ENCODE measurements at places on chromosomes 7 and 10. TPM values are rescaled to one million over a fixed set of nuclear protein-coding genes. Genes with fewer than 3 reads are reported as not detected.

DNA sequence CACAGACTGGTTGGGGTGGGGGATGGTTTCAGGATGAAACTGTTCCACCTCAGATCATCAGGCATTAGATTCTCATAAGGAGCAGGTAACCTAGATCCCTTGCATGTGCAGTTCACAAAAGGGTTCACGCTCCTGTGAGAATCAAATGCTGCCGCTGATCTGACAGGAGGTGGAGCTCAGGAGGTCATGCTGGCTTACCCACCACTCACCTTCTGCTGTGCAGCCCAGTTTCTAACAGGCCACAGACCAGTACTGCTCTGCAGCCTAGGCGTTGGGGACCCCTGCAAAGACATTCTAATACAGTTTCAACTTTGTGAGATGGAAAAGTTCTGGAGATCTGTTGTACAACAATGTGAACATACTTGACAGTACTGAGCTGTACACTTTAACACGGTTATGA, 39.9 kb downstream of the STRA8 start:
- H3K27me3 ChIP-seq = no peaks in the 10 kb centered on the region
- no peaks in the 10 kb centered on the region for H3K4me1 ChIP-seq
- no peak overlapping the region for H3K4me3 ChIP-seq
- H3K27ac ChIP-seq = no peak overlapping the region
- DNase-seq = peak; percentile 20
- no peaks in the 10 kb centered on the region for H3K36me3 ChIP-seq

DNA sequence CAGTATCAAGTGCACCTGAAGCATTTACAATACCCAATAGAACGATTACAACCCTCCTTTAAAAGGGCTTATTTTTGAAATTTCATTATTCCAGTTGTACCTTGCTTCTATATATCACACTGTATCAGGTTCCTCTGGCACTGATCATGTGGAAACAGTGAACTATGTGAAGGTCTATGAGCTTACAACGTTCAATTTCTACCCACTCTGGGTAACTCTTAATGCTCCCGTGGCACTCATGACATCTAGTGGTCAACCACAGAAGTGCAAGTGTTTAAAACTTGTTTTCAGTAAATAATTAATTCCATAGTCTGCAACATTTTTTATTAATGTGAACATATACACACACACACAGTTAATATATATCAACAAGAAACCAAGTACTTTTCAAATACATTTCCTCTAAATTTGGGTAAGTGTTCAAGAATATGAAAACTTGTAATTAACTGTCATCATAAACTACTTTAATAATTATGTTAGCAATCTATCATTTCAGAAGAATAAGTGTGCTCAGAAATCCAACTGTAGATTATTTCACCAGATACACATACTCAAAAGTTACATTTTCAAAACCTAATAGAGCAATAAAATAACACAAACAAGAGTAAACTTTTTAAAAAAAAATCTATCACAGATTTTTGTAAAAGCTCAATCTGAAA, 61.0 kb downstream of the MPP7 start:
- no peaks in the 10 kb centered on the region for H3K36me3 ChIP-seq
- H3K4me3 ChIP-seq = no peak overlapping the region
- H3K27ac ChIP-seq = no peak overlapping the region

DNA sequence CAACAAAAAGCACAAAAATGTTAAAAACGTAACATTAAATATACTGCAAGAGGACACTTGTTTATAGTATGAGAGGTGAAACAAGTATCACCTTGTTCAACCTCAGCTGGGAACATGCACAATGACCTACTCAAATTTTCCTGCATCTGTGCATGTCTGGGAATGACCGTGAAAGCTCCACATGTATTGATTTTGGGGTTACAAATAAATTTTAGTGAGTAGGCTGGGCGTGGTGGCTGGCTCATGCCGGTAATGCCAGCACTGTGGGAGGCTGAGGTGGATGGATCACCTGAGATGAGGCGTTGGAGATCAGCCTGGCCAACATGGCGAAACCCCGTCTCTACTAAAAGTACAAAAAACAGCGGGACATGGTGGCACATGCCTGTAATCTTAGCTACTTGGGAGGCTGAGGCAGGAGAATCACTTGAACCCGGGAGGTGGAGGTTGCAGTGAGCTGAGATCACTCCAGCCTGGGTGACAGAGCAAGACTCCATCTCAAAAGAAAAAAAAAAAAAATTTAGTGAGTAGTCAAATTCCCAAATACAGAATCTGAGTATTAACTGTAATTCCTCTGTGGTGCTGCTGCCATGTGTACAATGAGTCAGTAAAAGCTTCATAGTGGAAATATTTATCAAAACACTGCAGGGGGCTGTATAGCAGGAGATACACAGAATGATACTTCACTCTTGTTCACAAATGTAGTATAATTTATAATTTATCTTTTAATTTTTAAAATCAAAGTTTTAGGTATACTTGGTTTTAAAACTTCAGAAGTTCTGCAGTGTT, 41.1 kb downstream of the SUGCT start:
- H3K36me3 ChIP-seq = no peaks in the 10 kb centered on the region
- no peaks in the 10 kb centered on the region for H3K4me1 ChIP-seq
- H3K4me3 ChIP-seq = no peak overlapping the region

GRCh38 chr10:77899080-77899477, 27.5 kb downstream of the DLG5 start:
- no peak for DNase-seq
- no peak overlapping the region for H3K4me3 ChIP-seq
- no peak overlapping the region for H3K27ac ChIP-seq
- peaks cover 5% of the 10 kb centered on the region for H3K4me1 ChIP-seq

DNA sequence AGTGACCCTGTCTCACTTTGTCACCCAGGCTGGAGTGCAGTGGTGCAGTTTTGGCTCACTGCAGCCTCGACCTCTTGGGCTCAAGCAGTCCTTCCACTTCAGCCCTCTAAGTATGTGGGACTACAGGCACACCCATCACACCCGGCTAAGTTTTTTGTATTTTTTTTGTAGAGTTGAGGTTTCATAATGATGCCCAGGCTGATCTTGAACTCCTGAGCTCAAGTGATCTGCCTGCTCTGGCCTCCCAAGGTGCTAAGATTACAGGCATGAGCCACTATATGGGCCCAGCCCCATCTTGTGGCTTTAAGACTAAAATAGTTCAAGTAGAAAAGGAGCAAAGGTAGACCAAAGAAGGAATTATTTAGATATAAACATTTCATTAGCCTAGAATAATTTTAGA, 65.5 kb downstream of the MLLT10 start:
- no peaks in the 10 kb centered on the region for H3K27me3 ChIP-seq
- H3K36me3 ChIP-seq = peaks cover 40% of the 10 kb centered on the region
- DNase-seq = no peak
- H3K4me3 ChIP-seq = no peak overlapping the region
- peaks cover 4% of the 10 kb centered on the region for H3K4me1 ChIP-seq

DNA sequence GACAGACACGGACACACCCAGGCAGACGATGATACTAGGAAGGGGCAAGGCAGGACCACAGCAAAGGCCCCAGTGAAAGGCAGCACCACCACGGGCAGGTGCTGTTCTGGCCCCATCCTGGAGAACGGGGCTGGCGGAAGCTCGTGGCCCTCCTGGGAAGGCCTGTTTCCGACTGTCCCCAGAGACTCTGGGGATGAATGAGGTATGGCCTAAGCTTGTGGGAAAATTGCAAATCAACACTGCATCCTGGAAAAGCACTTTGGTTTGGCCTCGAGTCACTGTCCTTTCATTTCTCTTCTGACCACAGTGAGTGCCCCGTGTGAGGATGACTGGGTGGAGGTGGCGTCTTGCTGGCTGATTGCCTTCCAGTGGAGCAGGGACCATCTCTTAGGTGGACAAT, 81.6 kb upstream of the ANLN start:
- H3K27ac ChIP-seq = no peak overlapping the region
- peaks cover 7% of the 10 kb centered on the region for H3K4me1 ChIP-seq
- no peaks in the 10 kb centered on the region for H3K36me3 ChIP-seq
- no peak overlapping the region for H3K4me3 ChIP-seq
- no peak for DNase-seq

GRCh38 chr10:110002801-110003523, 4.8 kb upstream of the ADD3 start:
- H3K36me3 ChIP-seq = no peaks in the 10 kb centered on the region
- peaks cover 4% of the 10 kb centered on the region for H3K27me3 ChIP-seq
- H3K4me3 ChIP-seq = no peak overlapping the region
- H3K4me1 ChIP-seq = peaks cover 8% of the 10 kb centered on the region
- H3K27ac ChIP-seq = no peak overlapping the region

DNA sequence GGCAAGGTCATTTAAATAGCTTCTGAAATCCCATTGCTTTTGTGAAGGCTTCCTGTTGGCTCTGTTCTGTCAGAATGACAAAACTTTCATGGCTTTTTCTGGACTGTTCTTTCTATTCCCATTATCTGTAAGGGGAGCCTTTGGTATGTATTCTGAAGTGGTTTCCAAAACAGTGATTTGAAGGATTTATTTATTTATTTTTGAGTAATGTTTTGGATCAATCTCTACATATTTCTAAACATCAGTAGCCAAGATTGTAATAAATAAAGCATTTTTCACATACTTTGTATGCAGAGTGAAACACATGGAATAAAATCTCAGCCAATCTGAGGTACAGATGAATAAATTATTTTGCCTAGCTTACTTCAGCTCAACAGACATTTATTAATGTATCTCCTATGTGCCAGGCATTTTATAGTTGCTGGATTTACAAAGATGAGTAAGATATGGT, 121.1 kb downstream of the BBS9 start:
- no peak for DNase-seq
- H3K36me3 ChIP-seq = no peaks in the 10 kb centered on the region
- no peaks in the 10 kb centered on the region for H3K4me1 ChIP-seq
- no peaks in the 10 kb centered on the region for H3K27me3 ChIP-seq

- H3K27ac ChIP-seq = no peak overlapping the region
- no peaks in the 10 kb centered on the region for H3K36me3 ChIP-seq
- H3K4me1 ChIP-seq = peaks cover 13% of the 10 kb centered on the region
- DNase-seq = no peak
- peaks cover 9% of the 10 kb centered on the region for H3K27me3 ChIP-seq
Observed at GRCh38 chr10:8275911-8276310, 221.4 kb downstream of the GATA3 start.

DNA sequence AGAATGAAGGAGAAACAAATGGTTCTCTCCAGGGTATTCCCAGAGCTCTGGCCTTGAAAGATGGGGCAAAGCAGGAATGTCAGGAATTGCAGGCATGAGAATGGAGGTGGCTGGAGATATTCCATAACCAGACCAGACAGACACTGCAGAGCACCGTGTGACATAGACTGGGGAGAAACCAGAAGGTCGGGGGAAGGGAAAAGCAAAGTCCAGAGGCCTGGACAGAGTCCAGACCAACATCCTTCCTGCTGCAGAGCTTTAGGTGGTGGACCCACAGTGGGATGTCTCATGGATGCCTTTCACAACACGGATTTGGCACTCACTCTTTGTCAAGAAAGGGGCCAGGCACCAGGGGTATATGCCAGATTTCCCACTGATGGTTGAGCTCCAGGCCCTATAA, 177.2 kb upstream of the INHBA start:
- H3K4me1 ChIP-seq = no peaks in the 10 kb centered on the region
- no peak for DNase-seq
- H3K27me3 ChIP-seq = no peaks in the 10 kb centered on the region

DNA sequence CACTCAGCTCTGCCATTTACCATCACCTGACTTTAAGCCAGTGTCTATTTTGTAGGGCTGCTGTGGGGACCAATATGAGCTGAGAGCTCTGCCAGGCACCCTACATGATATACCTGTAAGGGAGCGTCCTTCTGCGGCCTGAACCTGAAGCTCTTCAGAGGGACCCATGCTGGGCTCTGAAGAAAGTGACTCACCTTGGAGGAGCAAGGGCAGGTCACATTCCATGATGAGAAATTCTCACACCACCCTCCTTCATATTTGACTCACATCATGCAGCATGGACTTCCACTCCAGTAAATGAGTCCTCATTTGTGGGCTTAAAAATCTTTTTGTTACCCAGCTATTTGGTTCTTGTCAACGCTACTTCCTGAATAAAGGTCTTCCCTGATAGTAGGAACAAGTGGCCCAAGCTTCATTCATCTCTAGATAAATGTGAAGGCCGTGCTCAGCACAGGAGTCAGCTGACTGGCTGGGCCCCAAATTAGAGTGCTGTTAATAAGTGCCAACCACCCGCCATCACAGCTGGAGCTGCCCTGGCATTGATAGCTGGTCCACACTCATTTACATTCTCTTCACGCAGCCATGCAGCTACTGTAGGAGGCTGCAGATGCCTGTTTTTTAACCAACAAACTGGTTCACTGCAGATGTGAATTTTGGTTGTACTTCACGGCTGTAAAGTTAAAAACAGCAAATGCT, 78.4 kb downstream of the RNF216 start:
- peaks cover 15% of the 10 kb centered on the region for H3K4me1 ChIP-seq
- peaks cover 57% of the 10 kb centered on the region for H3K36me3 ChIP-seq
- H3K27ac ChIP-seq = no peak overlapping the region

Gene MBLAC1
- total RNA-seq = 1.4 TPM

Gene FRMPD2
- total RNA-seq = 0.09 TPM

Gene CEP55
- 76.4 TPM for total RNA-seq

Gene RPEL1
- total RNA-seq = not detected
